ENCODE measurements at places on chromosomes 16 and 17.

DNA sequence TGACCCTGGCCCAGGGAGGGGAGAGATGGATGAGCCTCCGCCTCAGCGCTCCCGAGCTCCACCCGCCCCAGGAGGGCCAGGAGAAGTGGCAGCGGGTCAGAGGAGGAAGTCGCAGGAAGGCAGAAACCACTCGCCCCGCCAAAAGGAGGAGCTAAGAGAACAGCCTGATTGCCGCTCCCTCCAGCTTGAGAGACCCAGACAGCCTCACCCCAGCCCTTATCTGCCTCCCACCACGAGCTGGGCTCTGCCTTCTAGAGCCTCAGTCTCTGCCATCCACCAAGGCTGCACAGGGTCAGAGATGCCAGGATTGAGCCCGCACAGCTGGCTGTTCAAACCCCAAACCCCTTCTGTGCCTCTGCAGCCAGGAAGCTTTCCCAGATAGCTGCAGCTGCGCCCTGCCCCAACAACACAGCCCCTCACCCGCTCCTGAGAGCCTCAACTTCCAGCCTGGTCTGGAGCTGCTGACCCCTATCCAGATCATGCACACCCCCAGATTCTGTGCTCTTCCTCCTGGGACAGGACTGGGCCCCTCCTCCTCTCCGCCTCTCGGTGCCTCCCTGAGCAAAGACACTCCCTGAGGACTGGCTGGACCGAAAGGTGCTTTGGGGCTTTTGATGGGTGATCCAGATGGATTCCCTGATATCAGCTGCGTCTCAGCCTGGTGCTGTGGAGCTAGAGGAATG is 1.0 kb upstream of the ATP2A3 start:
- peak; percentile 47 for DNase-seq
- H3K36me3 ChIP-seq, result no peaks in the 10 kb centered on the region
- no peaks in the 10 kb centered on the region for H3K27me3 ChIP-seq
- H3K4me1 ChIP-seq, result peaks cover 34% of the 10 kb centered on the region

- no peak for DNase-seq
- no peak overlapping the region for H3K4me3 ChIP-seq
Observed at GRCh38 chr16:89808475-89808874, 8.0 kb downstream of the FANCA start.

DNA sequence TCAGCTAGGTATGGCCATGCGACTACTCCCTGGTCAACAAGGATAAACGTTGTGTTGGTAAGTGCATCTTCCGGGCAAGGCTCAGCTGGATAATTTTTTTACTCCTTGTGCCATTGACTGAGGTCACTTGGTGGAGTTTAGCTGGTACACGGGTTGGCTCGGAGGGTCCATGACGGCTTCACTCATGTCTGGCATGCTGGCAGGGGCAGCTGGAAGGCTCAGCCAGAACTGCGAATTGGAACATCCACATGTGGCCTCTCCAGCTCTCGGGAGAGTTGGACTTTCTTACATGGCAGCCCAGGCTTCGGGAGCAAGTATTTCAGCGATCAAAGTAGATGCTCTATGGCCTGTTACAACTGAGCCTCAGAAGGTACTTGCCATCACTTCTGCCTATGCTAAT is 31.5 kb upstream of the CRYBA1 start:
- no peak overlapping the region for H3K4me3 ChIP-seq
- H3K27me3 ChIP-seq, result no peaks in the 10 kb centered on the region
- H3K4me1 ChIP-seq, result peaks cover 4% of the 10 kb centered on the region
- H3K27ac ChIP-seq, result no peak overlapping the region
- DNase-seq, result no peak

- no peak for DNase-seq
- H3K4me3 ChIP-seq, result no peak overlapping the region
- H3K27ac ChIP-seq, result no peak overlapping the region
- no peaks in the 10 kb centered on the region for H3K36me3 ChIP-seq
- H3K4me1 ChIP-seq, result peaks cover 10% of the 10 kb centered on the region
Observed at GRCh38 chr17:57463103-57463885, 207.0 kb downstream of the MSI2 start.

GRCh38 chr17:51120357-51120738 is 320 bp downstream of the SPAG9 start:
- peaks cover 19% of the 10 kb centered on the region for H3K4me1 ChIP-seq
- H3K27ac ChIP-seq, result peak overlapping the region; percentile 94
- no peak for DNase-seq
- no peaks in the 10 kb centered on the region for H3K27me3 ChIP-seq
- peak overlapping the region; percentile 99 for H3K4me3 ChIP-seq

DNA sequence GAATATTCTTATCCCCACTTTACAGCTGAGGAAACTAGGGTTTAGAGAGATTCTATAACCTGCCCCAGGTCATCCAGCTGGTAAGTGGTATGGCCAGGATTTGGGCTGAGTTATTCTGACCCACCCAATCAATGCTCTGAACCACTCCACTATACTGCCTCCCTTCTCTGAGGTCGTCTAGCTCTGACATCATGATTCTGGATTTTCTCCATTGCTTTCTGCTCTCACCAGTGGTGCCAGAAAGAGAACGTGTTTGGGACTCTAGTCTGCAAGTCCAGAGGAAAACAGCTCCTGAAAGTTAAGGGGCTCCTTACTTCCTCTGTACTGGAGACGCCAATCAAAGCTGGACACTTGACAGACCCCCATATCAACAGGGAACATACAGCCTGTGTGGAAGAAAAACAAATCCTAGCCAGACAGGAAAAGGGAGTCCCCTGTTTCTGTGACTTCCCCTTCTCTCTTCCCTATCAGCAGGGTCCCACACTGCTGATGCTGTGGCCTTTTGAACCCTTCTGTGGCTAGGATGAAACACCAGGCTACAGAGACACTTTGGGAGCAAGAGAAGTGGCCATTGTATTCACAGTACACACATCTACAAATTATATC is 6.0 kb upstream of the EZH1 start:
- H3K4me1 ChIP-seq, result no peaks in the 10 kb centered on the region
- H3K36me3 ChIP-seq, result no peaks in the 10 kb centered on the region
- no peak overlapping the region for H3K27ac ChIP-seq
- no peaks in the 10 kb centered on the region for H3K27me3 ChIP-seq

DNA sequence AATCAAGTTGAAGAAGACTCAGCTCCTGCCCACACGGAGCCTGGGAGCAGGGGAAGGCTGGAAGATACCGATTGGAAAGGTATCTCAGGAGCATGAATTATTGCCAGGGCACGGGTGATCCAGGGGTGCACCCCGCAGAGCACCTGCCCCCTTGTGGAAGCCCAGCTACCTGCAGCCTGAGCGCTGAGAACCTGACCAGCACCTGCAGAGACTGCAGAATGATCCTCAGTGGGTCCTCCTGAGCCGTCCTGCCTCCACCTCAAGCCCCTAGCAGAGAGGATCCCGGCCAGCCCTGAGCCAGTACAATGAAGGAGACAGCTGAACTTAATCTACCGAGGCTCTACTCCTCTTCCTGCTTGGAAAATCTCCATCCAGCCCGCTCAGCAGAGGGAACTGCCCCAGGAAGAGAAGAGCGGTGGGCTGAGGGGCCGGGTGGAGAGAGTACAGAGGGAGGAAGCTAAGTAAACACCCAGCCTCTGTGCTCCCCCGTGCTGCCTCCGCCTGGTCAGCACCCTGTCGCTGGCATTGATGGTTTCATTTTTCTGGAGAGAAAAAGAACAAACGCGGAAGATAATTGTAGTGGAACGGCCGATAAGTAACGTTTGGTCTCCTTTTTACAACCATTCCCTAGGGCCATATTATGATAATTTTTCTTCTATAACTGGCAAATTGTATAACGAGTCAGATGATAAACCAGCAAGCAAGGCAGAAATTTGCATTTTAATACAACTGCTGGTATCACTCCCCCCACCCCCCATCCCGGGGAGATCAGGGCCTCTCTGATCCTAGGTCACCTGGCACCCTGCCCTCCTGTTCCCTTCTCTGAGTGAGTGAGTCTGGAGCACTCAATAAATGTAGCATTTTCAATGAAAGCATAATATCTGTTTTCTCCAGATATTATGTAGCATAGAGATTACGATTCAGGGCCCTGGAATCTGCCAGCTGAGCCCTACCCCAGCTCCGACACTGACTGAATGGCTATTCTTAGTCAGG is 204.5 kb upstream of the RPL38 start:
- no peak overlapping the region for H3K4me3 ChIP-seq
- peak; percentile 18 for DNase-seq
- no peaks in the 10 kb centered on the region for H3K36me3 ChIP-seq
- no peaks in the 10 kb centered on the region for H3K4me1 ChIP-seq
- H3K27ac ChIP-seq, result no peak overlapping the region

- DNase-seq, result no peak
- H3K4me3 ChIP-seq, result no peak overlapping the region
- no peaks in the 10 kb centered on the region for H3K36me3 ChIP-seq
- no peak overlapping the region for H3K27ac ChIP-seq
- H3K27me3 ChIP-seq, result no peaks in the 10 kb centered on the region
Observed at GRCh38 chr17:66445229-66445628, 142.8 kb downstream of the PRKCA start.

- no peak for DNase-seq
- H3K27ac ChIP-seq, result no peak overlapping the region
- H3K4me3 ChIP-seq, result no peak overlapping the region
Observed at GRCh38 chr16:8099586-8099985, 490.7 kb downstream of the TMEM114 start.

DNA sequence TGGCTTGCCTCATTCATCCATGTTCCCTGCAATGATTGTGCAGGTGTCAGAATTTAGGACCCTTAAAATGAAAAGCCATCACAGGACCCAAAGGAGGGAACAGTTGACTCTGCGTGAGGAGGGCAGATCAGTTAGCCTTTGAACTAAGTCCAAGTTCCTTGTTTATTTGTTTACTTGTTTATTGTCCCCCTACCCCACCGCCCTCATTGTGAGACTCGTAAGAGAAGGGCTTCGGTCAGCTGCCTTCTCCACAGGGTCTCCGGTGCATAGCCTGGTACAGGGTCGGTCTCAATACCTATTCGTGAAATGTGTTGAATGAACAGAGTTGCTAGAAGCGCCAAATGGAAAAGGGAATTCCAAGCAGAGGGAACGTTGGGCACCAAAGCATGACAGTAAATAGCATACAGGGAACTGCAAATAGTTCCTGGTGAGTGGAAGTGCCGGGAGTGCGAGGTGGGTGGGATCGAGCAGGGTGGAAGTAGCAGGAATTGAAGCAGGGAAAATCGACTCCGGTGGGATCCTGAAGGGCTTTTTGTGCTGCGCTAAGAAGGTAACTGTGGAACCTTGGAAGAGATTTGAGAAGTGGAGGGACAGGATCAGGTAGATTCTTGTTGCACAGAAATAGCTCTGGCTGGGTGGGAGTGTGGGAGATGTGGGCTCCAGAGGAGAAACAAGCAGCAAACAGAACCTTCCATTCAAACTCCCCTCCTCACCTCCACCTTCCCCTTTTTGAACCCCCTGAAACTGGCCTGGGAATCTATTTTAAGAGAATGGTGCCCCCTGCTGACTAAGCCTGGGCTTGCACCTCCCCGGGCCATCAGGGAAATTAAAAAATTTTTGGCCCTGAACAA is 12.7 kb downstream of the SLC35B1 start:
- no peak overlapping the region for H3K27ac ChIP-seq
- no peaks in the 10 kb centered on the region for H3K27me3 ChIP-seq
- H3K36me3 ChIP-seq, result no peaks in the 10 kb centered on the region
- H3K4me3 ChIP-seq, result no peak overlapping the region
